ENCODE measurements at places on chromosomes 6 and 20.

GRCh38 chr6:37807656-37808055 is 11.9 kb upstream of the ZFAND3 start:
- no peak for DNase-seq

- DNase-seq: no peak
These were observed 10.4 kb upstream of the TRIB3 start for GRCh38 chr20:370151-370600.

GRCh38 chr20:49368596-49368995 is 90.7 kb upstream of the ZNFX1 start:
- DNase-seq: no peak

GRCh38 chr6:43575105-43575771 is 600 bp downstream of the XPO5 start:
- peak; percentile 44 for DNase-seq

- no peak for DNase-seq
These were observed 171.9 kb upstream of the MAP3K7 start for GRCh38 chr6:90758741-90759140.

GRCh38 chr6:85360794-85361642 is 88.9 kb upstream of the NT5E start:
- peak; percentile 98 for DNase-seq

DNA sequence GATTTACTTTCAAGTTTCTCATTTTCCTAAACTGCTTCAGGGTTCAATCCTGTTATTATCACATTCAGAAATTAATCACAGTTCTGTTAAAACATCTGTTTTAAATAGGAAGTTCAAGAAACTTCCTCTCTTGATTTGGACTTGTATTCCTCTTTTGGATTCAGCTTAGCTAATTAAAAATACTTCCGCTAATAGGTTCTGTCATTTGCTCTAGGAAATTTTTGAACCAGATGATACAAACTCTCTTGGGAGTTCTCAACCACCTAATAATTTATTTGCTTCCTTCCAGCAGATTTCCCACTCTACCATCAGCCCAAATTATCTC is 15.9 kb upstream of the TMEM30A start:
- DNase-seq: no peak

DNA sequence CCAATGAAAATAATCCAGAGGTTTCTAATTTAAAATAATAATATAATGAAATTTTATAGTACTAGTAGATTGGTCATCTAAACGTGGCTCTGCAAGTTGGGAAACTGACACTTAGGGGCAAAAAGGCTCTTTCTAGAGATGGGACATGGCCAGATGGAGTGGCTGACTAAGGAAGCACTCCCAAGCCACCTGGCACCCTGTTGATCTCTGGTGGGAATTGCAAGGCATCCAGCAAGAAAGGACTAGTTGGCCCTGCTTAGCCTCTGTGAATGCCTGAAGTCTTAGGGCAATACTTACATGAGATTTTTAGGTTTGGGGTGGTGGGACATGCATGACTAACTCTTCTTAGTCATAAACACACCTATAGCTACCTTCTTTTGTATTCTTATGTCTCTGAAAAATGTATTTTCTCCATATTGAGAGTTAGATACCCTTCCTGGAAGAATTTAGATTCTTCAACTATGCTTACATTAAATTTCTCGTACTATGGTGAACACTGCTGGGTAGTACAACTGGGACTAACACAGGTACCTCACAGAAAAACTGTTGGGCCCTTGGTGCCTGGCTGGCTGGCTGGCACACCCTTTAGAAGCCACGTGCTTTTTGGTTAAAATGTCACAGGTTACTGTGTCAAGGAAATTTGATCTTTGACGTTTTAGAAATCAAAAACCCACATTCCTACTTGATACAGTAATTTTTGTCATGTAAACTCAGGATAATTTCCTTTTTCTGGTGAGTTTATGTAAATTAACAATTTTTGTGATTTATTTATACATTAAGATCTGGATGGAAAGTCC is 25.0 kb upstream of the SH3BGRL2 start:
- DNase-seq: no peak

- peak; percentile 16 for DNase-seq
These were observed 66.7 kb upstream of the ARMC2 start for GRCh38 chr6:108781419-108782100.

- DNase-seq: peak; percentile 81
These were observed 134.1 kb downstream of the FAM83B start for GRCh38 chr6:54980511-54981275.

DNA sequence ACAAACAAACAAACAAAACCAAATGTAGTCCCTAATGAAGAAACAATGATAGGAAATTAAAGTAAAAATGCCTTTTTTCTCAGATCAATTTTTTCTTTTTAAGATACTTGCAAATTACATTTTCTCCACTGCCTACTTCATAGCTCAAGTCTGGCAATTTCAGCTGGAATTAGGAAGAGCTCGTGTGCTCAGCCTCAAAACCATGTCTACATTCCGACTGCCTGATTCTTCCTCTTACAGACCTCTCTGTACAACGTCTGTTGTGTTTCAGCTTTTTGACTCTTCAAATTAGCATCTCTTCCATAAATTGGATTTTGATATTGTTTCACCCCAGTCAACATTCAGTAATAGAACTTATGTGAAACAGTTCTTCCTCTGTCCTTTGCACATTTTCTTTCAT is 9.3 kb upstream of the EDN1 start:
- DNase-seq: peak; percentile 38

GRCh38 chr20:1184638-1185315 is at the start of gene TMEM74B:
TMEM74B (minus strand) TSS chr20:1184981; CDS start chr20:1183801, 1,180 bp downstream.
- DNase-seq: no peak

DNA sequence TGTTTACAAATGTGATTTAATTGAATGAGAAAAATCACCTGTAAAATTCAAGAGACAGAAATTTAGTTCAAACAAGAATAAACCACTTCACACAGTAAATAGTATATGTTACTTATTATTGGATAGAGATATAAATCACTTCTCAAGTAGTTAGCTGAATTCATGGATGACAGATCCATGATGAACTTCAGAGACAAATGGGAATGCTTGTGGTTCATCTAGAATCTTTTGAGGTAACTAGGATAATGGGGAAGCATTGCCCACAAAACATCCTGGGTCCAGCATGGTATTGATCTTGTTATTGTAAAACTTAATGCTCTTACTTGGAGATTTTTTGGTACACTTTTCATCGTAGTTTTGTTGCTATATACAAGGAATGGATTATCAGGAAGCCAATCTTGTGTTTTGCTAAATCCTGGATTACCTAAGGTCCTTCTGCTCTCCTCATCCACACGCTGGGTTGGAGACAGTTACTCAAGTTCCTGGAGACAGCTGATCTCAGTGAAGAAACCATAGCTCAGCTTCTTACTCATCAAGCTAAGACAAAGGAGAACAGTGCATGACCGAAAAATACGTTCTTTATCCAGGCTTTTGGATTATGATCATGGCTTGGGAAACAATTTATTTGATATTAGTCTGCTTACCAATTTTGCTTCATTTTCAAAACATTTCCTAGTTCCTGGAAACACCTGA is 142.5 kb upstream of the PREP start:
- DNase-seq: peak; percentile 17

DNA sequence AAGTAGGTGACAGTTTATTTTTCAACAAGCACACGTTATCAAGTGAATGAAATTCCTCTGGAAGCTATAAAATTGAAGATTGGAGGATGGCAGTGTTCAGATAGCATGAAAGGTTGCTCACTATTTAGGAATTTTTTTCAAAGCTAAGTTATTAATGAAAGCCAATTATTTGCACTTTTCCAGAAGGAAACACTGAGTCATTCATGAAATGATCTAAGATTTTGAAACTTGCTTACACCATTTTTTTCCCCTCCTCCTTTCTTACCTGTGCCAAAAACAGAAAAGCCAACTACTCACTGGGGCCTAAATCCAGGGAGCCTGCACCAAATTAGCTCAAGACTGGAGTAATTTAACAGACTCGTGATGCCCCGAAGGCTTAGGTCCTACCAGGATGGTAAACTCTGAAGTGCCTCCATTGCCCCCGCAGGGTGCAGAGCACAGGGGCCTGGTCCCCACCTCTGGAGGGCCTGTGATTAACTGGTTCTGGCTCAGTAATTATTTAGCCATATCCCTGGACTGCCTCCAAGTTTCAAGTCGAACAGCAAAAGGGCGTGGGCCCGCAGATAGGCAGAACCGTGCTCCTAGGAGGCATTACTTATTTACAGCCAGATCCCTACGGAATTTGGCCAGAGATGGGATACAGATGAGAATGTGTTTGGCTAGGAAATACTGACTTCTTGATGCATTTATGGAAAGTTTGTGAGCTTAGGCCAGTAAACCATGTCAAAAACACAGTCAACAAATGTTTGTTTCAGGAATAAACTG is 28.0 kb upstream of the ZNF217 start:
- peak; percentile 92 for DNase-seq

- DNase-seq: no peak
These were observed 19.5 kb downstream of the SPATS1 start for GRCh38 chr6:44361947-44362346.

Data from EL (cell line).